Small intestine (tissue), 16 donors: ENCODE measurements at places on chromosomes 13 and 19. TPM values are rescaled to one million over a fixed set of nuclear protein-coding genes. Genes with fewer than 3 reads are reported as not detected.

ZFP30 gene
- polyA plus RNA-seq: 0.27 TPM

ILF3 gene
- 130 TPM for polyA plus RNA-seq

TTC9B gene
- polyA plus RNA-seq: not detected

ETV2 gene
- 5.6 TPM for polyA plus RNA-seq

POU2F2 gene
- 0.45 TPM for polyA plus RNA-seq

BRSK1 gene
- 2.7 TPM for polyA plus RNA-seq

MRI1 gene
- 19.0 TPM for polyA plus RNA-seq

SULT2B1 gene
- 12.5 TPM for polyA plus RNA-seq

MTUS2 gene
- polyA plus RNA-seq: 0.53 TPM

TINCR gene
- polyA plus RNA-seq: 0.81 TPM

GRK1 gene
- not detected for polyA plus RNA-seq

MED29 gene
- 25.6 TPM for polyA plus RNA-seq

IGFL3 gene
- not detected for polyA plus RNA-seq

WDR88 gene
- polyA plus RNA-seq: not detected

SLC1A6 gene
- not detected for polyA plus RNA-seq
